ENCODE measurements at places on chromosomes 6 and 20.

GRCh38 chr6:408599-409102 lies 17.1 kb downstream of the IRF4 start:
- DNase-seq = no peak

- DNase-seq = no peak
These were observed 56.8 kb upstream of the FABP7 start for GRCh38 chr6:122722746-122723145.

DNA sequence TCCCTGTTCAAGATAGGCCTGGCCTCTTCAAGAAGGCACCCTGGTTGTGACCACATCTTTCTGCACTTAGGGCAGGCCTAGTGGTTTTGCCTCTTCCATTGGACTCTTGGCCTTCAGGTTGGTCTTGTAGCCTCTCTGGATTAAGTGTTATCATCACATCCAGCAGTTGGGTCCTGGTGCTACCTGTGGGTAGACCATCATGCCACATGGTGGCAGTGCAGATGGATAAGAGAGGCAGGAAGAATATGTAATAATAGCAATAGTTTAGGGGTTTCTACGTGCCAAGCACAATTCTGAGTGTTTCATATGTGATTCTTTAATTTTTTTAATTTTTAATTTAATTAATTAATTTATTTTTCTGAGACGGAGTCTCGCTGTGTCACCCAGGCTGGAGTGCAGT lies 28.5 kb upstream of the SNRPB2 start:
- no peak for DNase-seq

DNA sequence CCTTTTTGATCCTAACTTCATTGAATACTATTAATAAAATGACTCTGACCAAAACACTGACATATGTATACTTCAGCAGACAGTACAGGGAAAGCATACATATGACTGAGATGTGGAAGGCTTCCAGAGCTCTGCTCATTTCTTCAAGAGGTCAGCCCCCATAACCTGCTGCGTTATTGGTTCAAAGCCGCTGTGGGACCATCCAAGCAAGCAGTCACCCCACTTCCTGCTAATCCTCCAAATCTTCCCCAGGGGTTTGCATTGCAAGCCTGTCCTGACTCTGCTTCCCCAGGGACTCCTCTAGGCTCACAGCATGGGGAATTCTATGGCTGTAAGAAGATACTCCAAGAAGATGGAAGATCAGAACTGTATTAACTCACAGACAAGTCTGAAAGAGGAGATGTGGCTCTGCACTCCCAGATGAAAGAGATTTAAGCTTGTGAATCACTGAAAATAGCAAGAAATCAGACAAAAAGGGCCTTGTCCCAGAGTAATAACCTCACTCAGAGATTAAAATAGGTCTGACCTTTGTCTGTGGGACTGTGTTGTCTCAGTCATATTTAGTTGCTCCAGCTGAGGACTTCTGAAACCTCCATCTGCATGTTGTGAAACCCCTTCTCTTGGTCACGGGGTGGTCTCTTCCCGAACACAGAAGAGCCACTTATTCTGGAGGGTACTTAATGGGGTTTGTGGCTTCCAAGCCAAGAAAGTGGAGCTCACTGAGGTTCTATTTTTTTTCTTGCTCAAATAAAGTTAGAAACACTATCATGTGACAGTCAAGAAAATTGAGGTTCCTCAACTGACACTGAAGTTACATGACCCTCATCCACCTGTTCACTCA lies 101.5 kb upstream of the MARCKS start:
- DNase-seq = no peak

GRCh38 chr6:170116636-170117035 lies 174.2 kb downstream of the DLL1 start:
- no peak for DNase-seq
